ENCODE measurements at places on chromosomes 5 and 9.

- no peak for DNase-seq
Observed at GRCh38 chr9:32581512-32582143, 8.7 kb upstream of the NDUFB6 start.

- no peak for DNase-seq
Observed at GRCh38 chr9:33860200-33860871, 43.4 kb downstream of the UBE2R2 start.

DNA sequence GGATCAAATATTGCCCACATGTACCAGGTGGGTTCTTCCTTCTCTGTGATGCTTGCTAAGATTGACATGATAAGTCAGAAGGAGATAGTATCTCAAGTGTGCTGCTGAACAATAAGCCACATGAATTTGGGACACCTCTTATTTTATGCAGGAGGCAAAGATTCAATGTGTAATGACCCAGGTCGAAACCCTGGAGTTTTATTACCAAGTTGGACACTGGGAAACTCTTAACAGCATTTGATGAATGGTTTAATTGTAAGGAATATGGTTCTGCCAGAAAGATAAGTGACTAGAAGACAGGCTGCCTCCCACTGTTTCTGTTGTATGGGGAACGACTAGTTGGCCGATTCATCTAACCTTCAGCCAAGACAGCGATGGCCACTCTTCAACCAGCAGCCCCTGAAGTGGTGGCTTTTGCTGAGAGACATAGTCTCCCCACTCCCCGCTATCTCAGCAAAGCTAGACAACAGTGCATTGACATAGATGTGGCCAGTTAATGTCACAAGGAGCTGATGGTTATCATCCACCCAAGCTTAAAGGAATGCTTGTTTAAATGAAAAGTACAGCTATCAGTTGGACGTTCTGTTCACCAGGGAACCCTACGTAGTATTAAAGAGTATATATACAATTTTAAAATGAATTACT lies 407.7 kb downstream of the KDM4C start:
- no peak for DNase-seq

DNA sequence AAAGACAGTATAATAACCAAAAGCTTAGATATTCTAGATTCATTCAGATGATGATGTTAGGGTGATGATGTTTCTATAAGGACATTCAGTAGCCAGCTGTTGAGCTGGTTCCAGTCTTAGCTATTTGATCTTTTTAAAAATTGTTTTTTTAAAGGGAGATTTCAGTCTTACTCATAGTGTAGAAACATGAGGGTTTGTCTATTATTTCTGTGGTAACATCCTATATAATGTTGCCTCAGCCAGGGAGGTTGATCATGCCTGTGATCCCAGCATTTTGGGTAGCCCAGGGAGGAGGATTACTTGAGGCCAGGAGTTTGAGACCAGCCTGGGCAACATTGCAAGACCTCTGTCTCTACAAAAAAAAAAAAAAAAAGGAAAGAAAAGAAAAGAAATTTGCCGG lies 167.8 kb downstream of the DOCK2 start:
- DNase-seq, result no peak

DNA sequence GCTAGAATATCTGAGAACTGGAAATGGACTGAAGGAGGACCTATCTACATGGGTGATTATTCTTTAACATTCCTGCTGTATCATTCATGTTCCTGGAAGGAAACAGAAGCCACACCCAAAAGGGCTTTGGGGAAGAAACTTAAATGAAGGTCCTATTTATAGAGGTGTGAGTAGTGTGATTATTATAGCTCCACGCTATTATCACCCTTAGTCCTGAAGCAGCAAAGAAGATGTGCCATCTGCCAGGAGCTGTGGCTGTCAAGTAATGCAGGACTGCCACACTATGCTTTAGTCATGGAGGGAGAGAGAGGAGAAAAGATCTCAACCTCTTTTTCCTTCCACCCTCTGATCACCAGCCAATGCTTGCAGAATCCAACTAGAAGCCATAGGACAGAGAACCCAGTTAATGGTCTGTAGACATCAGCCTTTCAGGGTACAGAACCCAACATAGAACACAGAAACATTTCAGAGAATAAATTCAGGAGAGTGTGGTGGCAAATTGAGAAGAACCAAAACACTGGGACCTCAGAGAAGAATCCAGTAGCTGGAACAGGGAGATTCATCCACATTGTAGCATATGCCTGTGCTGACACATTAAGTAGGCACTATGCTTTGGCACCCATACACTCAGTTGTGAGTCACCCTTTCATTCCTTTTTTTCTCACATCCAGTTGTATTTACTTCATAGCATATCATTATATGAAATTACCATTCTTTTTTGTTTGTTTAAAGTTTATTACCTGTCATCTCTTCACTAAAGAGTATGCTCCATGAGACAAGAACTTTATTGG lies 21.0 kb upstream of the RNF180 start:
- DNase-seq, result no peak

DNA sequence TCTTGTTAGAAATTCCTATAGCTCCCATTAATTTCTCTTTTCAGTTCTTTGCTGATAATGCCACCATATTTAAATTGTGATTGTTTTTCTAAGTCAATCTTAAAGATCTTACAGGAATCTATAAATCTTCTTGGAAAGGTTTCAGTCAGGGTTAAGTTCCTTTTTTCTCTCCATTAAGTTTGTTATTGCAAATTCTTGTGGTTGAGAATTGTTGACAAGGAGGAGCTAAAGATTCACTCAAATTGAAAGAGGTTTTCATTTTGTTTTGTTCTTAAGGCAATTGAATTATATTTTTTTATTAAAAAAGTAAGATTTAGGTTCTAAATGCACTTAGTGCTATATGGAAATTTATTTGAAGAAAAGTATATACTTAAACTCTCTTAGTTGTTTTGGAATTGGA lies 213.4 kb downstream of the PRR16 start:
- no peak for DNase-seq

DNA sequence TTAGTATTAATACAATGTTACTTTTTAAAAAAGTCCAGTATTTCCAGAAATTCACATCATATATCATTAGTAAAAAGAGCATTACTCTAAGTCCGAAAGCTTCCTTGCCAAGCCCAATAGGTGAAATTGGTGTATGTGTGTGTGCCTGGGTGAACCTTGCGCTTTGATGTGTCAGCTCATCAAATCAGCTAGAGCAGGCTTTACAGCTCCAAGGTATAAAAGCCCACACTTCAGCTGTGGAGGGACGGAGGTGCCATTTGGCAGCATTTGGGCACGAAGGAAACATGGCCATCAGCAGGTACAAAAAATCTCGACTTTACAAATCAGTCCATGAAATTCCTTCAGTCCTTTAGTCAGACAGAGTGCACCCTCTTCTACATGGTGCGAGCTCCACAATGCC lies 76.5 kb upstream of the IL7R start:
- DNase-seq, result no peak

DNA sequence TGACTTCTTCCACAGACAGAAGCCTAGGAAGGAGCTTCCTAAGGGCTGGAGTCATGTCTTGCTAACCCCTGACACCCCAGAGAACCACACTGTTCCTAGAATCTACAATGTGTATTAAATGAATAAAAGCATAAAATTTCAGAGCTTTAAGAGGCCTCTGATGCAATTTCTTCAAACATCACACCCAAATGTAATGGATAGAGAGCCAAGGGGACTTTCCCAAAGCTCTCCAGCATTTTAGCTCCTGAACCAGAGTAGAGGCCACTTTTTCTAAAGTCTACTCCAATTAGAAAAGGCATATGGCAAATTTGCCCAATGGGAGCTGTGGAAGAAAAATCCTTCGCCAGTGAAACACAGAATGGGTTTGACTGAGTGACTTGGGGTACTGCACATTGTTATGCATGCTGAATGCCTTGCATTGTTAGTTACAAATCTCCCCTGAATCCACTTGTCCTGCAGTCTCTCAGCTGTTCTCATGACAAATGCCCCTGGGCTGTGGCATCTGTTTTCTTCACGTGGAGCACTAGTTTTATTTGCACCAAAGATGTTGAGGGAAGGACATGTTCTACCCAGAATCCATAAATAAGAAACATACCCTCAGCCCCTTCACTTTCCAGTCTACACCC lies 334.0 kb downstream of the ASTN2 start:
- no peak for DNase-seq

DNA sequence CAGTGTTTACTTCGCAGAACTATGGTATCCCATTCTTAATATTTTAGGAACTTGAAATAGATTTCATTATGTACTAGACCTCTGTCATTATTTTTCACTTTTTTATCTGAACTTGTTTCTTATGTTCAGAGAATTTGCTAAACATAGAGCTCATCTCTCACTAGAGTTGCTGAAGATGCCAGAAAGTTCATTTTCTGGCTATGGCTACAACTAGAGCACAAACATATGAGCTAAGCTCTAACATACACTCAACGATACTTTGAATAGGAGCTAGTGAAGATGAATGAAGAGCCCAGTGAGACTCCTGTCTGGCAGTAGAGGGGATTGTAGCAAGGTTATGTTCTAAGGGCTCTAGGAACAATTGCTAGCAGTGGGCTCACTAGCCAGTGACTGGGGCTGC lies 582.2 kb downstream of the KIF4B start:
- no peak for DNase-seq

DNA sequence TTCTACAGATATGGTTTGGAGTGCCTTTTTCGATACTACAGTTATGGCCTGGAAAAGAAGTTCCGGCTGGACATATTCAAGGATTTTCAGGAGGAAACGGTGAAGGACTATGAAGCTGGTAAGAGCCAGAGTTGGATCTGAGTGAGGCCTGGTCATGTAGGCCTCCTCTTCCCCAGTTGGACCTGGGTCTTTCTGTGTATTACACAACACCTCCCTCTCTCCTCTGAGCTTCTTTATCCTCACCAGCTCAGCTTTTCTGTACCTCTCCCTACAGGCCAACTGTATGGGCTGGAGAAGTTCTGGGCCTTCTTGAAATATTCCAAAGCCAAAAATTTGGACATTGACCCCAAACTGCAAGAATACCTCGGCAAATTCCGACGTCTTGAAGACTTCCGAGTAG lies 39.2 kb downstream of the FAXDC2 start:
- no peak for DNase-seq

DNA sequence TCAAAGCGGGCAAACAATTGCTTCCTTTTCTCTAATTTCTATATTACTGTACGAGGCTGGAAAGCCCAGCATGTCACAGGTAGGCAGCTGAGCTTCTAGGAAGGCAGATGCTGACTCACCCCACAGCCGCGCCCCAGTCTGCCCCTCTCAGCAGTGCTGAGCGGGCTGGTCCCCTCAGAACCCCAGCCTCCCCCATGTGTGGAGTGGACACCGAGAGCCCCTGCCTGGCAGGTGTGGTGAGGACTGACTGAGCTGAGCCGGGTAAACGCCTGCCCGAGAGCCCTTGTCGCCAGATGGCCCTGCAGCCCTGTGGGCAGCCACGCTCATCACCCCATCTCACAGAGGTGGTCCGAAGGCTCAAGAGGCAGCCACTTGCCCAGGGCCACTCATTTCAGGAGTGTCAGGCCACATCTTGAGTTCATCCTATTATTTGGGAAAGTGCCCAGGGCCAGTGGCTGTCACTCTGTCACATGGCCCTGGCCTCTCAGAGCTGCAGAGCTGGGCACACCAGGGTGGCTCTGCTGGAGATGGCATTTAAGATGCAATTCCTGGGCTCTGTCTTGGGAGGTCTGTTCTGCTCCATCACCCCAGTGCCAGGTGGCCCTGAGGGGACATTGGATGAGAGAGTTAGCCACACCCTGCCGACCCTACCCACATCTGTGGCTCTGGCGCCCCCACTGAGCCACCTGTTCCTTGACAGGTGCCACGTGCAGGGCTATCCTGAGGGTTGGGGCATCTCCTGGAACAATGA lies 12.4 kb downstream of the CARD19 start:
- DNase-seq, result no peak

- DNase-seq, result no peak
Observed at GRCh38 chr5:142110046-142110531, 1.5 kb downstream of the NDFIP1 start.
